Stimulated activated CD4-positive, alpha-beta T cell treated with anti-CD3 and anti-CD28 coated beads, Interleukin-4, amount 100 ng/mL, for 1 hour (primary cell): ENCODE measurements at places on chromosomes 5 and 9.
A peak's percentile ranks its signal among the peaks of the same experiment; 100 is the strongest.

GRCh38 chr5:148791334-148791667 lies 35.1 kb upstream of the ADRB2 start:
- DNase-seq, result no peak

GRCh38 chr9:89635816-89636215 lies 31.0 kb downstream of the GADD45G start:
- no peak for DNase-seq

GRCh38 chr9:136373300-136374182 lies at the start of gene CARD9:
Gene CARD9 (minus strand): TSS chr9:136373669. CDS start chr9:136372078, 1,591 bp downstream.
- no peak for DNase-seq

GRCh38 chr9:92952906-92953610 lies 5.7 kb downstream of the FGD3 start:
- no peak for DNase-seq

GRCh38 chr9:3906437-3907213 lies 380.8 kb upstream of the RFX3 start:
- DNase-seq, result no peak

GRCh38 chr9:90523958-90524357 lies 118.7 kb downstream of the DIRAS2 start:
- DNase-seq, result no peak

DNA sequence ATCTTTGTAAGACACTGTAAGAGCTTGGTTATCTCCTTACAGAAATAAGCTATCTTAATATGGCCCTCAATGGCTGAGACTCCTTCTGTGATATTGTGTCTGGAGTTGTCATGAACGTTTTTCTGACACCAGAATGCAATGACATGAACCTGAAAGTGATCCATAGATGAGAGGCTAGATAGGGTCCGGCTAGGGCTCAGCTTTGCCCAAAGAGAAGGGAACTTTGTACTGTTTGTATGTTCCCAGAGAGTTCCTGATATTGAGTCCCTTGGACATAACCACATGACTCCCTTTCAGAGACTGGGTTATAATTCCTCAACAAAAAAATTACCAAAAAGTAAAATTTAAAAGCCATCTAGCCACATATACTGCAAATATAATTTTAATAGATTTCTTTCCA lies 575.8 kb upstream of the CLINT1 start:
- no peak for DNase-seq

GRCh38 chr5:38265546-38266179 lies 7.3 kb downstream of the EGFLAM start:
- peak; percentile 21 for DNase-seq

GRCh38 chr9:131500939-131501541 lies 1.7 kb upstream of the POMT1 start:
- peak; percentile 41 for DNase-seq

DNA sequence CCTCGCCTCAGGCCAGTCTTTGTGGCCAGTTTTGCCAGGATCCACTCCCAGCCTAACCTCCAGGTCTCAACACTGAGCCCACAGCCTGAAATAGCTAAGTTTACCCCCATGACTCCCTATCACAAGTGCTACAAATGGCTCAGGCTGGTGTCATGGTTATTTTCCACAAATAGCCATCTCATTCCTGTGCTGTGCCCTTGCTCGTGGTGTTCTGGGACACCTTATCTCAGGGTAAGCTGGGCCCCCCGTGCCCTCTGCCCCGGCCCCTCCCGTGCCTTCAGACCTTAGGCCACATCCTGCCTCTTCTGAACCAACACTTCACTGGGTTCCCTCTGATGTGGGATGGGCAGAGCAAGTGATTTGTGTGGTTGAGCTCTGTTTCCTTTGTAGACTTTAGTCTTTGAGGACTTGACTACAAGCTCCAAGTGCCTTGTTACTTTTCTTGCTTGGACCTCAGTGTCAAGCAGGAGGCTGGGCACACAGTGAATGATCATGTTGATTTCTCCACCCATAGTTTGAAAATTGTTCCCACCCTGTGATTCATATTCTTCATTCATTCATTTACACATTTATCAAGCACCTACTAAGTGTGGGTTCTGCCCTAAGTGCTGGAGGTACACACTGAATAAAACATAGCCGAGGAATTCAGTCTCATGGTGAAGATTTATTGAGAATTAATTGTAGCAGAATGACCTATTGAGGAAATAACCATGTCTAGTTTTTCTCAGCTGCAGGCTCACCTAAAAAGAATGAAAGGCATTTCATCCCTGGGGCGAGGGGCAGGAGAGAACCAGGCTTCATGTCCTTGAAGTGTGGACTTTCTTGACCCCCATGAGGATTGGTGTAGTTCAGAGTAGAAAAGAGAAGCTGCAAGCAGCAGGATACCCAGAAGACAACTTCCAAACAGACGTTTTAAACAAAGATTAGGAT lies 84.5 kb upstream of the CTNNA1 start:
- DNase-seq, result no peak

GRCh38 chr5:39505791-39506190 lies 81.0 kb upstream of the DAB2 start:
- DNase-seq, result no peak

DNA sequence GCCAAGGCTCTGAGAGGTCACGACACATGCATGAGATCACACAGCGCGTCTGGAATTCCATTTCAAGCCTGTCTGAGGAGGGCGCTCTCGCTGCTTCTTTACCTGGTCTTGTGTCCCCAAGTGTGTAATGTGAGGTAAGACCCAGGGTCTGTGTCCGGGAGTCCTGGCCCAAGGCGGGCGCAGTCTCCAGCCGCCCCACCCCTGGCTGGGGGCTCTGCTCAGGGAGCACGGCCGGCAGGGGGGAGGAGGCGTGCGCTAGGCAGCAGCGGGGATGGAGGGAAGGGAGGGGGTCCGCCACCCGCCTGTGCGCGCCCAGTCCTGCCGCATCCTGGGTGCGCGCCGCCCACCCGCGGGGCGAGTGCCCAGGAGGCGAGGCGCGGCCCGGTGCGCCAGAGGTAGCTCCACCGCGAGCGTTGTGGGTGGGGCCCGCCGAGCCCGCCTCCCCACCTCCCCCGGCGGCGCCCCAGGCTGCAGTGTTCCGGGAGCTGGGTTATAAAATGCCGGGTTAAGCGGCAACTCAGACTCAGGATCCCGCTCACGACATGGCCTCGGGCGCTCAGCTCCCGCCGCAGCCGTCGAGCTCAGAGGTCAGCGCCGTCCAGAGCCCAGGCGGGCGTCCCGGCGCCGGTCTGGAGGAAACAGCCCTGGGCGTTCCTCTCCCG lies at the start of gene CCNI2:
TSS of gene CCNI2 (plus strand) at position 473 of the 662 bp plus-strand sequence. CDS start at position 543, 70 bp downstream.
- DNase-seq, result peak; percentile 74

GRCh38 chr5:7805379-7805778 lies 45.6 kb downstream of the CFAP90 start:
- no peak for DNase-seq
